ENCODE measurements at places on chromosomes 5 and 9. TPM values are rescaled to one million over a fixed set of nuclear protein-coding genes. Genes with fewer than 3 reads are reported as not detected.

TTC39B gene
- total RNA-seq = 13.3 TPM

PROP1 gene
- not detected for total RNA-seq

HTR4 gene
- total RNA-seq = 2.9 TPM

TICAM2 gene
- total RNA-seq = 0.98 TPM

MORN5 gene
- total RNA-seq = not detected
